Activated CD4-positive, alpha-beta T cell treated with anti-CD3 and anti-CD28 coated beads, Interleukin-2, amount 10 ng/mL, durations not matched to agents 7 days and 5 days (primary cell): ENCODE measurements at places on chromosomes 11 and 22. TPM values are rescaled to one million over a fixed set of nuclear protein-coding genes. Genes with fewer than 3 reads are reported as not detected.

DNA sequence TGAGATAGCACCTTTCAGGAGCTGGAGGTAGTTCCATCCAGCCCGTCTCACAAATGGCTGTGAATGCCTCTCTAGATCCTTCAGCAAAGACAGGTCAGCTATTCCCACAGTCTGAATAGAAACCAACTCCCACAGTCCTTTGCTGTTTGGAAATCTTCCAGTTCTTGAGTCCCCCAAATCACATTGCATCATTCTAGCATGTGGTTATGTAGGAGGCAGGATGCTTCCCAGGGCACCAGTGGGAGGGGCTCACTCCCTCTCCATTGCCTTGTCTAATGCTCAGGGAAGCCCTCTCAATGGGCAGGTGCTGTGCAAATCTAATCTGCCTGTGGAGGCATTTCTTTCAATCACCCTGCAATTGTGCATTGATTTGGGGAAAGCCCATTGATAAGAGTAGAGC, 14.6 kb downstream of the NAV2 start:
- no peak for DNase-seq

OR2AG1 gene
- not detected for total RNA-seq

DNA sequence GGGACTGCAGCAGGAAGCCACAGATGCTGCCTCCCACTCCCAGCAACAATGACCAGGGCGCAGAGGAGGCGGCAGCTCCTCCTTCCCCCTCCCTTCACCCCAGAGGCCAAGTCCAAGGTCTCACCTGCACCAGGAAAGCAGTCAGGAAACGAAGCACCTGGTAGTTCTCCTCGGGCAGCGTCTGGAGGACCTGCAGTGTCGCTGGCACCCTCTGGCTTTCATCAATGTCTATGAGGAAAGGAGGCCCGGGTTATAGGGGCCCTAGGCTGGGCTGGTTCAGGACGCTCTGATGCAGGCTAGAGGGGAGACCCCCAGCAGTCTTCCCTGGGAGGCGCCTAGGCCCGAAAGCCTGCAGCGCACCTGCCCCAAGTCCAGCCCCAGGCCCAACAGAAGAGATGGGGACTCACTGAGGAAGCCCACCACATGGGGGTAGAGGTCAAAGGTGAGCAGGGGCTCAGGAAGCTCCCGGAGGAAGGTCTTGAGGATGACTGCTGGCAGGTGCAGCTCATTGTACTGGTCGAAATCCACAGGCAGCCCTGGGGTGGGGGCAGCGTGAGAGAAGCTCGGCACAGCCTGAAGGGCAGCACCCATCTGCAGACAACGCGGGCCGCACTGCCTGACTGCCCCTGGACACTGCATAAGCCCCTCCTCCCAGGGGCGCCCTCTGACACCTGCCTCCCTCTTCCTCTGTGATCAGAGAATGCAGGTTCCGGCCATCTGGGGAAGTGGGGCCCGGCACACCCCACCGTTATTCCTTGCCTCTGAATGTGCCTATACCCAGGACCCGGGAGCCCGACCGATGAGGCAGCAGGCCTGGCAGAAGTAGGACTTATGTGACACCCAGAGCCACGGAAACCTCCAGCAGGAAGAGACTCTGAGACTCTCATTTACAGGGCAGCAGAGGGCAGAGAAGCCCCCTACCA, 20.9 kb downstream of the ARHGAP1 start:
- DNase-seq = no peak

- no peak for DNase-seq
Measured at GRCh38 chr11:113278925-113279324, 35.5 kb upstream of the TTC12 start.

BAIAP2L2 gene
- total RNA-seq = 0.50 TPM
